Activated CD8-positive, alpha-beta memory T cell treated with anti-CD3 and anti-CD28 coated beads for 1 hour (primary cell): ENCODE measurements at places on chromosomes 3 and 15.

- DNase-seq, result no peak
Measured at GRCh38 chr15:27679731-27680471, 419.2 kb downstream of the OCA2 start.

DNA sequence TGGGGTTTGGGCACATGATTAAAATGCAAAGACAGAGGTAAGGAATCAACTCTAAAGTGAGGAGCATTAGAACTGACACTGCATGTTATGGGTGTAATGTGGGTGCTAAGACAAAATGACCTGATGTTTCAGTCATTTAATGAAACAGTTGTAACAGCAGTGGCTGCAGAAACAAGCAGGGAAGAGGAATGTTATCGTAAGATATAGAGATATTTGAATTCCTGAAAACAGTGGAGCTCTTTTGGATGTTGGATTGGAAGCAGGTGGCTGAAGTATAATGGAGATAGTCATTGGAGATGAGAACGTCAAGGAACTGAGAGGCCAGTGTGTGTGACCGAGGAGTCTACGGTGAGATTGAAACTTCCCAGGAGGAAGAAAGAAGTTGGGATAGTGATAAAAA is 1065.2 kb downstream of the ZPLD1 start:
- DNase-seq, result no peak

- DNase-seq, result no peak
Measured at GRCh38 chr15:101694261-101694660, 30.0 kb downstream of the TARS3 start.

- DNase-seq, result no peak
Measured at GRCh38 chr15:90101130-90101968, 919 bp downstream of the IDH2 start.

DNA sequence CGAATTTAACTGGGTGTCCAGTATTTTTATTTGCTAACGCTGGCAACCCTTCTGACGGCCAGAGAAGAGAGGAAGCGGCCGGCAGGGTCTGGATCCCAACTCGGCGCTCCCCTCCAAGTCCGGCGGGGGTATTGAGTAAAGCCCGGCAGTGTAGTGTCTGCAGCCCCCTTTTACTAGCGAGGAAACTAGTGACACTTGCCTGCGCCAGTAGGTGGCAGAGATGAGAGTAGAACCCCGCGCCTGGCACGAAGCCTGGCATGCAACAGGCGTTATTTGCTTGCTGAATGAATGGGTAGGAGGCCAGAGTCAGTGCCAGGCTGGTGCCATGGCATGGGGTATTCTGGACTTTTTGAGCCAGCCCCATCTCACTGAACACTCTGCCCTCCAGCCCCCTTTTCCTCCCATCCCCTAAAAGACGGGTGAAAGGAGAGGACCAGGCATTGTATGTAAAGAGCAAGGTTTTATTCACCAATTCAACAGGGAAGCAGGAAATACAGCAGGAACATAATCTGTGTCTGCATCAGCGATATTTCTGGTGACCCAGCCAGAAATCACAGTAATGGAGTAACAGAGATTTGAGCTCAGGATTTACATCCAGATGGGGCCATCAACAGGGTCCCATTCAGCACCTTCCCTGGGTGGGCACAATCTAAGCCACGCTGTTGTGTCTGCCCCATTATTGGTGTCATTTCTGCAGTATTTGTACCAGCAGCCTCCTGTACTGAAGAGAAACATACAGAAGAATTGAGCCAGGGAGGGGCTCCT is 788 bp upstream of the WDR73 start:
- peak; percentile 56 for DNase-seq

DNA sequence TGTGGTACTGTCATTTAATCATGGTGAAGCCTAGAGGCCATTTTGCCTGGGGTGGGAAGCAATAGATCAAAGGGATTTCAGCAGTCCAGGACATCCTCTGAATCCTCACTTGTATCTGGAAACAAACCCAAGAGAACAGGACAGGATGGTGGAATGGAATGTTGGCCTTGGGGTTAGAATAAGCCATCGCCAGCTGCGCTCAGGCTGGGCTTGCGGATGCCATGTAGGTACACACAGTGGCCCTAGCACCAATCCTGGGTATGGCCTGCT is 76.5 kb upstream of the ALDH1A3 start:
- no peak for DNase-seq

- peak; percentile 8 for DNase-seq
Measured at GRCh38 chr15:71443538-71443937, 328.3 kb downstream of the THSD4 start.

DNA sequence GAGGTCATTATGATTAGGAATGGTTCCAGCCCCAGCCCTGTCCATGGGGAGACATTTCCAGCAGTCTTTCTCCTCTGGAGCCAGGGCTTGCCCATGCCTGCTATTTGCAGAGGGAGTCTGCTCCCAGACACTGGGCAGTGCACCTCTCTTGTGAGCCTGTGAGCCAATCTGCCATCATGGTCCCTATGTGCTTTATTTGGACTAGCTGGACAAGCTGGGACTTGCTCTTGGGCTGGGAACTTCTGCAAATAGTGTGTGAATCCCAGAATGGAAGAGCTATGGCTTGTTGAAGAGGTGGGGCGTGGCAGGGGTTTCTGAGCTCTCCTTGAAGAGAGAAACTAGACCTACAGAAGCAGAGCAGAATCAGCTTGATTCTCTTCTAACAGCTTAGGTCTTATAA is 53.7 kb upstream of the KY start:
- DNase-seq, result no peak

DNA sequence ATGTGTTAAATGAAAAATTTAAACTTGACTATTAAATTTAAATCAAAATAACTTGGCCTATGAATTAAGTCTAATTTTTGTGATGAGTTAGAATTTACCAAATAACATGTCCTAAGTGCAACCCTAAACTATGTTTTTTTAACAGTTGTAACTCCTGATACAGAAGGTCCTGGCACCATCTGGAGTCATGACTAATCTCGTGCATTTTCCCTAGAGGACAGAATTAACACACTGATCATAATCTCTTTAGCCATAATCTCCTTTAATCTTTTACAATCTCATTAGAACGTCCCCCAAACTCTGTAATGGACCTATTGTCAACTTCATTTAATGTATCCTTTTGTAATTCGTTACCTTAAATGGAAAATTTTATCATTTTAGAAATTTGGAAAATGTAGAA is 100.6 kb downstream of the SUCNR1 start:
- DNase-seq, result no peak

DNA sequence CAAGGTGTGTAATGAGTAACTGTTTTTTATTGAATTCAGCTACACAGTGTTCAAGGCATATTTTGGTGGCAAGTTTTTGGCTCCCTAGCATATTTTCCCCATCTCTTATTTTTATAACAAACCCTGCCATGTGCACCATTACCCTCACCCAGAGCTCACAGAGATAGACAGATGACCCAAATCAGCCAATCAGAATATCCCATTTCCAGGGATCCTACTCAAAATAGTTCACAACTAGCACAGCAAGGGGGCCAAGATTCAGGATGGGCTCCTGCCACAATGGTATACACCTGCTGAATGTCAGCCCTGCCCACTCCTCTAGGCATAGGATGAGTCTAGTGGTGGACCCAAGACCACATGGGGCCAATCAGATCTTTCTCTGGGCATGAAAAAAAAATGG is 78.8 kb upstream of the SETMAR start:
- DNase-seq, result no peak

- DNase-seq, result no peak
Measured at GRCh38 chr3:127479449-127479848, 111.1 kb downstream of the TPRA1 start.

DNA sequence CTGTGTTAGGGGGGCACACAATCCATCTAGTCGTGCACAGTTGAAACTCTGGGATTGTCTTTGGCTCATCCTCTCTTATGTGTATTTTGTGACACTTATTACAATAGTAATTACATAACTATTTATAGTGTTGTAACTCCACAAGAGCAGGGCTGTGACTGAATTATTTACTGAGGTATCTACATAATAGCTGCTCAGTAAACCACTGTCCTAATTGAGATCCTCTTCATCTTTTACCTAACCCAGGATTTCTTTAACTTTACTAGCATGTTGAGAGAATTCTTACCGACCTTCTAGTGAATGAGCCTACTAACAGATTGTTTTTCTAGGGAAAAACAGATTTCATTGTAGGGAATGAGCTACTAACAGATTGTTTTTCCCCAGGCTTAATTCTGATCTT is 11.1 kb downstream of the KLHL18 start:
- DNase-seq, result no peak

DNA sequence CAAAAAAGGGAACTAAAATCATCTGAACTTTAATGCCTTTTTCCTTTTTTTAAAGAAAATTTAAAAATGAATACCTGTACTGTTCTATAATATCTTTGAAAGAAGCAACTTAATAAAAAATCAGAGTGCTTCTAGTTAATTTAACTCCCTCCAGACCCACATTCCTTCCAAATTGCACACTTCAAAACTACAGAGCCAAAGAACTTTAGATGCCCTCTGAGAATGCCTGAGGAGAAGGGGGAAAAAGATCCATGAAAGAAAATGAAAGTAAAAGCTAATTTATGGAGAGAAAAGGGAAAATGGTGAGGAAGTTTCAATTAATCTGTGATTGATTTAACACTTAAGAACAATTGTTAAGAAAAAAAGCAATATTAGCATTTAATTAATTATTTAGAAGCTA is 1141.6 kb downstream of the IGSF11 start:
- no peak for DNase-seq

DNA sequence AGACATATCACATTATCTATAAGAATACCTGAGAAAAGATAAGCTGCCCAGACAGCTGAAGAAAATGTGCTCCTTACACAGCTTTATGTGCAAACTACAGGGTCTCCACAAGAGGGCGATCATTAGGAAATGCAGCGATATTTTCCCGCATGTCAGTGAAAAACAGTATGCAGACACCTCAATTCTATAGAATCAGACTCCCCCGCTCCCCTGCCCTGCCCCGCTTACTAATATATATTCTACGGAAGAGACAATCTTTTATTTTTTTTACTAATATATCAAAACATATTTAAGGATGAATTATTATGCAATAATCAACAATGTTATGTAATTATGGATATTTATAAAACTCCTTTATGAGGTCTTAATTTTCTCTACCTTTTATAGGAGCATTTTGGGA is 681.3 kb downstream of the ROBO1 start:
- no peak for DNase-seq

- no peak for DNase-seq
Measured at GRCh38 chr15:38308797-38309196, 56.2 kb downstream of the SPRED1 start.

GRCh38 chr3:102492300-102492699 is 57.5 kb downstream of the ZPLD1 start:
- no peak for DNase-seq

DNA sequence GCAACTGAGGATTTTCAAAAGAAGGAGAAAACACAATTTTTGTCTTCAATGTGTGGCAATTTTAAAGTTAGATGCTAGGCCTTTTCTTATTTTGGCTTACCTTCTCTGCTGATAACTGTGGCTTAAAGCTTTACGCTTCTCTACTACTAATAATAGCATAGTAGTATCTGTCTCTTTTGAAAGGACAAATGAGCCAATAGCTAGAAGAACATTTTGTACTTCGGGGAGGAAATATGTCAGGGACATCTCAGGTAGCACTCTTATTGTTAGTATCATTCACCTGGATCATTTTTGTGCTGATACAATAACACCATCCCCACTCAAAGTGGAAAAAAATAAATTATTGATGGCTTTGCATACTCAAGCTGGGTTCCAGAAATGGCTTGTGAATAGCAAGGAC is 586.1 kb upstream of the TBL1XR1 start:
- no peak for DNase-seq

- no peak for DNase-seq
Measured at GRCh38 chr3:50327129-50327528, 894 bp downstream of the TUSC2 start.

- DNase-seq, result no peak
Measured at GRCh38 chr15:89332446-89332845, 2.2 kb downstream of the POLG start.

DNA sequence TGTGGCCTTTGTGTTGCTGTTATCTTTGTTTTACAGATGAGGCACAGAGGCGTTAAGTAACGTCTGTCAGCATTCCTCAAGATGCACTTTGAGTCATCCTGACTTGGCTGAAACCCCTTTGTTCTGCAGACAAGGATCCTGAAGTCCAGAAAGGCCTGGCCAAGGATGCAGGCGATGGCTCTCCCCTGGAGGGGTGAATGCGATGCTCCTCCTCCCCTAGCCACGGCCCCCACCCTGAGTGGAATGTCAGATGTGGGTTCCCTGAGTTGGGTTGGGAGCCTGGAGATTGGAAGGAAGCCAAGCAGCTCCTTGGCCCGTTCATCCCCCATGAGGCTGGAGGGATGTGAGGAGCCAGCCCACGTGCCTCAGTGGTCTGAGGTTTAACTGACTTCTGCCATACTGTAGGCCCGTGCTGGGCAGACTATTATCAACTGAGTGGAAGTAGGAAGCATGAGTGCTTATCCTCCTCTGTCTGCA is 43.3 kb downstream of the POMGNT2 start:
- DNase-seq, result no peak

DNA sequence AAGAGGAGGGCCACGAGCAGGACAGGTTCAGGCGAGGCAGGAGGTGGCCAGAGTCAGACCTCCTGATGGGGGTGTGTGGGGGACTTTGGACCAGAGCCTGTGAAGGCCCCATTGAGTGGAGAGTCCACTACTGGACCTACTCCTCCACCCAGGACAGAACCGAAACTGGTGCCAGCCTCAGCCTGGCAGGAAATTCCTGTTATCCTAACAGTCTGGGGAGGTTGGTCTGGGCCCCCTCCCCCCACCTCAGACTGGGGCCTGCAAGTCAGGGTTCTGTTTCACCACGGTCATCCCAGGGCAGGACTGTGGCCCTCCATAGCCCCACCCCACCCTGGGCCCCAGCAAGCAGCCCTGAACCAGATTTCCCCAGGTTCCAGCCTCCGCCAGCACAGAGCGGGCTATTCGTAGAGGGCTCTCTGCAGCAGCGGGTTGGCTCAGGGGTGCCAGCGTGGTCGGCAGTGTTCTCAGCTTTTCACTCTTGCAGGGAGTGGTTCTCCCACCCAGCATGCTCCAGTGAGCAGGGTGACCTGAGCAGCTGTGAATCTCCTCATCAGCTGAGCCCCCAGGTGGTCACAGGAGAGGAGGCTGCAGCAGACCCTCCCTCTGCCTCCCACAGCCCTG is 217.3 kb downstream of the TBC1D2B start:
- no peak for DNase-seq

GRCh38 chr3:119194237-119195150 is 21.1 kb downstream of the UPK1B start:
- DNase-seq, result no peak

GRCh38 chr15:91357486-91357885 is 257.4 kb downstream of the SV2B start:
- no peak for DNase-seq

DNA sequence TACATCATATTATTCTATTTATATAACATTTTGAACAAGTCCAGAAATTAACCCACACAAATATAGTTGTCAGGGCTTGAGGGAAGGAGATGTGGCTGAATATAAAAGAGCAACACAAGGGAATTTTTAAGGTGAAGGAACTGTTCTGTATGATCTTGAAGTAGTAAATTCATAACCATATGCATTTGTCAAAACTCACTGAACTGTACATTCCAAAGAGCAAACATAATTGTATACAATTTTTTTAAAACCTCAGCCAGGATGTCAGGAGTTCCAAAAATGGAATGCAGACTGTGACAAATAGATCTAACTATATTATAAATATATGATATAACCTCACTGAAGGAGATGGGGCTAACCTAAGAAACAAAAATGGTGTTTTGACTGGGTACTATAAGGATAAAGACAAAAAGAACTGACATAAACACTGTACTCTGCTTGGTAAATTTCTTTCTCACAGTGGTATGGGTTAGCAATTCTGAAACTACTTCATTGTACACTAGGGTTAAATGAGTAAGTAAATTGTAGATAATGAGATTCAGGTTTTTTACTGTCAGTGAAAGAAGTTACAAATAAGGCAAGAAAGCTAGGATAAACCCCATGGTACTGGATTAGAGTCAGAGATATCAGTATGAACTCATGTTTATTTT is 14.4 kb downstream of the GOLGB1 start:
- no peak for DNase-seq
